Body of pancreas (tissue), 4 donors: ENCODE measurements at places on chromosomes 1 and 21.

DNA sequence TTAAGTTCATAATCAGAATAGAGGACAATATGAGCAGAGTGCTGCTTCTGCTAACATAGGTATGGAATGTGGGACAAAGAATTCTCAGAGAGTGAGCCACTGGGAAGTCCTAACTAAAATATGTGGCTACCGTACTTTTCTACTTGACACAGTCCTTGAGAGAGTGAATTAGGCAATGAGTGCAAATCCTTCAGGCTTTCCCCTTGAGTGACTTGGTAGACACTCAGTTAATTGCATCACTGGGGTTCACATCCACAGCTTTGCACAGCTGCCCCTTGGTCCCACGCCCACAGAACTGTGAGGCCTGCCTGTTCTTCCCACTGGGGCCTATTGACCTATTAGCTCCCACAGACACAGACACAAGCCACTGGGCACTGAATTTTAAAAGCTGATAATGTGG lies 40.5 kb upstream of the PAXBP1 start:
- no peak for DNase-seq

GRCh38 chr1:32898958-32899357 lies 2.2 kb downstream of the TMEM54 start:
- no peak for DNase-seq

- DNase-seq, result no peak
Measured at GRCh38 chr1:47660622-47661021, 222.8 kb downstream of the FOXD2 start.

DNA sequence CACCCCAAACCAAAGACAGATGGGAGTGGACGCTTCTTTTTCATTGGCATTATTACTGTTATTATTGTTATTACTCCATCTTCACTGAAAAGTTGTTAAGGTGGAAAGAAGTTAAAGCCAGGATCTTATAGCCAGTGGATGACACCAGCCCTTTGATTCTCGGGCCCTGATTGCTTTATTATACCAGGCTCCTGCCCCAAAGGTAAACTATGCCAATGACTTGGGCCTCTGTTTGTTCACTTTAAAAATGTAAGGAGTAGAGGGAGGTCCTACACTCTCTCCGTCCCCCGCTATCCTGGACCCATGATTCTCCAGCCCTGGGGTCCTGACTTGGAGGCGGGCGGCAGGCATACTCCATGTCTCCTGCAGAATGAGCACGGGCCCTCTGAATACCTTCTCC lies 106.8 kb downstream of the TOMM20 start:
- no peak for DNase-seq

GRCh38 chr1:168304865-168305264 lies 24.2 kb downstream of the TBX19 start:
- DNase-seq, result no peak

DNA sequence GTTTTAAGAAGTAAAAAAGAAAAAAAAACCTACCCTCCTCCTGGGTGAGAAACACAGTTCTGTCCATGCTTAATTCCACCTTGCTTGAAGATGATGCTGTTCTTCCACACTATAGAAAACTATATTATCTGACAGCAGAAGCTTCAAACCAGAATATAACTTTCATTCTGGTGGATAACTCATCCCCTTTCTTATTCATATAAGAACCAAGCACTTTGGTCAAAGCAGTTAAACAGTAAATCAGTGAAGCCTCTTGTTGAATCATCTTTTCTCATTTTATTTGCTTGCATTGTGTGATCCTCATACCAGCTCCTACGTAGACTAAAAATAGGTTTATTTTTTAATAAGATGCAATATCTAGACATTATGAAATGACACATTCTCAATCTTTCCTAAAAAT lies 36.7 kb upstream of the PRDX6 start:
- DNase-seq, result no peak

GRCh38 chr1:18994381-18994780 lies 37.9 kb upstream of the IFFO2 start:
- DNase-seq, result no peak

GRCh38 chr1:11779715-11780379 lies 17.9 kb downstream of the C1orf167 start:
- no peak for DNase-seq

GRCh38 chr1:168155910-168156309 lies 19.2 kb upstream of the GPR161 start:
- no peak for DNase-seq

- DNase-seq, result no peak
Measured at GRCh38 chr1:31327381-31327780, 30.5 kb downstream of the ZCCHC17 start.

DNA sequence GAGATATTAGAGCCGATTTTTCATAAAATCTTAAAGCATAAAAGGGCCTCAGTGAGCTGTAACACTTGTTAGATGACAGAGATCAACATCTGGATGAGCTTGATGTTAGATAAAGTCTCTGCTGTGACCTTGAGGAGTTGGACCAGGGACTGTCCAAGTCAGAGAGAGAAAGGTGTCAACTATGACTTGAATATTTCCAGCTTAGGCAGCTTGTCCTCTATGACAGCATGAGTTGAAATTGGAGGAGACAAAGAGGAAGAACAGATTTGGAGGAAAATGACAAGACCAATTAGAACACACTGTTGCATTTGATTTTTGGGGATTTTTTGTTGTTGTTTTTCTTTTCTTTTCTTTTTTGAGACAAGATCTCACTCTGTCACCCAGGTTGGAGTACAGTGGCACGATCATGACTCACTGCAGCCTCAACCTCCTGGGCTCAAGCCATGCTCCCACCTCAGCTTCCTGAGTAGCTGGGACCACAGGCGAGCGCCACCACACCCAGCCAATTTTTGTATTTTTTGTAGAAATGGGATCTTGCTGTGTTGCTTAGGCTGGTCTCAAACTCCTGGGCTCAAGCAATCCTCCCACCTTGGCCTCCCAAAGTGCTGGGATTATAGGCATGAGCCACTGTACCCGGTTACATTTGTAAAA lies 35.3 kb upstream of the CLIC4 start:
- no peak for DNase-seq

- DNase-seq, result no peak
Measured at GRCh38 chr1:115184260-115184950, 95.1 kb upstream of the TSPAN2 start.

DNA sequence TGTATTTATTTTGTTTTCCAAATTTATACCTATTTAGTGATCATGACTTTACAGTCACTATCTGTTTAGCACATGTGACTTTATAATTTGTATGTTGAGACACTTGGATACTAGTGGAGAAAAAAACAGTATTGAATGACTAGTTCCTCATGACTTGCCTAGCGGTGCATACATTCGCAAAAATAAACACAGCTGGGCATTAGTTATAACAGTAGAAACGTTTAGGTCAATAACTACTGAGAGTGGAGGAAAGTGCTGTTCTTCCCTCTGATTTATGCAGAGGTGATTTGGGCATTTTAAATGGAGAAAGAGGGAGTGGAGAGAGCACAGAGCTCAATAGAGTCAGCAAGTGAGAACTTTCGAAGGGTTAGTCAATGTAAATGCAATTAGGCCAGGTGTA lies 1679.0 kb upstream of the B3GALT2 start:
- no peak for DNase-seq
